ENCODE measurements at places on chromosomes 7 and 10.
A peak's percentile ranks its signal among the peaks of the same experiment; 100 is the strongest.

GRCh38 chr10:95832216-95833041, 75.3 kb upstream of the CC2D2B start:
- no peak for DNase-seq

- peak; percentile 56 for DNase-seq
These were observed 84.0 kb downstream of the ANLN start for GRCh38 chr7:36473454-36474282.

DNA sequence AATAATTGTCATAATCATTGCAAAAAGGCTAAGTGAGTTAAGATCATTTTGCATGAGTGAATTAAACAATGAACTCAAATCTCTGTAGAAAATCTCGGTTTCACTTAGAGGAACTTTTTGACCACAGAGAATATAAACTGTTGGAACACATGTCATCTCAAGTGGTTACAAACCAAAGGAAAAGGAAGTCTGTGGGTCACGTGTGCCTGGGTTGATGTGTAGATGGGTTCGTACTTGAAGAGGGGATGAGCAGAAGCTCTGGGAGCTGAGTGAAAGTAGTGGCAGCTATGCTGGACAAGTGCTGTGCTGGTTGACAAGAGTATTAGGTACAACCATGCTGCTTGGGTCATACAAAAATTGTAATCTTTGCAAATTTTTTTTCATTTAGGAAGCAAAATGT, 35.0 kb downstream of the GLRX3 start:
- peak; percentile 66 for DNase-seq

GRCh38 chr7:44769776-44770294, 21.2 kb downstream of the ZMIZ2 start:
- no peak for DNase-seq

- no peak for DNase-seq
These were observed 381.8 kb upstream of the NFE2L3 start for GRCh38 chr7:25770235-25770634.

- no peak for DNase-seq
These were observed 117.0 kb downstream of the TYW1B start for GRCh38 chr7:72710983-72711382.

DNA sequence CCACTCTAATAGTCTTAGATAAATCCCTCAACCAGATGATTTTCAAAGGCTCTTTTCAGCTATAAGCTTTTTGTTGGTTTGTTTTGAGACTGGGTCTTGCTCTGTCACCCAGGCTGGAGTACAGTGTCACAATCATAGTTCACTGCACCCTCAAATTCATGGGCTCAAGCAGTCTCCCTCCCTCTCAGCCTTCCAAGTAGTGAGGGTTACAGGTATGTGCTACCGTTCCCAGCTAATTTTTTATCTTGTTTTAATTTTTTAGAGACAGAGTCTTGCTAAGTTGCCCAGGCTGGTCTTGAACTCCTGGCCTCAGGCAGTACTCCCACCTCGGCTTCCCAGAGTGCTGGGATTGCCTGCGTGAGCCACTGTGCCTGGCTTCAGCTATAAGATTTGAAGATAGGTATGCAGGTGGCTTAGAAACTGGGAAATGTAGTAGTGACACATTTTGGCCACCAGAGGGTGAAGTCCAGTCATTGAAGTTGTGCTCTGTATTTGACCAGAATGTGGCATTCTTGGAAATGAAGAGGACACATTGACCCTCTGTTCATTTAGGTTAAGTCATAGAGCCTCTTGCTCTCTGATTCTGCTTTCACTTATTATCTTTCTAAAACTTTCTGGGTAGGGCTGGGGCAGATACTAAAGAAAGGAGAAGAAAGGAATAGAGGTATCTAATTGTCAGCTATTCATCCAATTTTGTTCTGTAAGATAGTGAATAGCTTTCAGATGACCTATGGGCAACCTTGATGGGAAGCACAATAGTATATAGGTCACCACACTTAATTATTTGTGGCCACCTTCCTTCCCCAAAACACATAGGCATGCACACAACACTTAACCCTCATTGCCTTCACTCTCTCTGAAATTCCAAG, 36.0 kb downstream of the R3HCC1L start:
- peak; percentile 53 for DNase-seq
